ENCODE measurements at places on chromosomes 11 and 22. TPM values are rescaled to one million over a fixed set of nuclear protein-coding genes. Genes with fewer than 3 reads are reported as not detected.

- DNase-seq: no peak
Observed at GRCh38 chr11:110447897-110448745, 18.4 kb downstream of the FDX1 start.

The CAPN5 gene
- 5.9 TPM for total RNA-seq

The BDNF gene
- total RNA-seq: 0.09 TPM

- no peak for DNase-seq
Observed at GRCh38 chr11:129733384-129733783, 82.3 kb upstream of the TMEM45B start.

DNA sequence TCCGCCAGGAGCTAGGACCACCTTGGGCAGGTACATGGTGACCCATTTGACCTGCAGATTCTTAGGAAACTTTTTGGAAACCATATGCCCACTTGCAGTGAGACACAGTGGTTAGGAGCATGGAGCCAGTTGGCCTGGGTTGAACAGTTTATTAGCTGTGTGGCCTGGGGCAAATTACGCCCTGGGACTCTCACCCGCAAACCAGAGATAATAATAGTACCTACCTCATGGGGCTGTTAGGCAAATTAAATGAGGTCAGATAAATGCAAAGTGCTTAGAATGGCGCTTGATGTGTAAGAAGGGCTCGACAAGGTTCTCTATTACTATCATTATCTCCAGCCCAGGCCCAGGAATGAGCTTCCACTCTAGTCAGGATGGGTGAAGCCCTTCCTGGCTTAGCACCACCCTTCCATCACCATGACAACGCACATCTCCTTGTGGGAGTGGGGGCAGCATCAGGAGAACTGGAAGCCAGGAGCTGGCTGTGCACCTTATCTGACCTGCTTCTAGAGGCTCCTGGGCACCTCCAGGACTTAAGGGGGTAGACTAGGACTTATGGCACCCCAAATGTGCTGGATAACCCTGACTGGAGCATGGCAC is 5.1 kb downstream of the SYT12 start:
- no peak for DNase-seq

The C11orf42 gene
- total RNA-seq: not detected

- no peak for DNase-seq
Observed at GRCh38 chr11:35483131-35483820, 42.1 kb downstream of the PAMR1 start.

The APOBEC3C gene
- 28.1 TPM for total RNA-seq

- DNase-seq: no peak
Observed at GRCh38 chr11:83694191-83694910, 408.2 kb upstream of the CCDC90B start.

DNA sequence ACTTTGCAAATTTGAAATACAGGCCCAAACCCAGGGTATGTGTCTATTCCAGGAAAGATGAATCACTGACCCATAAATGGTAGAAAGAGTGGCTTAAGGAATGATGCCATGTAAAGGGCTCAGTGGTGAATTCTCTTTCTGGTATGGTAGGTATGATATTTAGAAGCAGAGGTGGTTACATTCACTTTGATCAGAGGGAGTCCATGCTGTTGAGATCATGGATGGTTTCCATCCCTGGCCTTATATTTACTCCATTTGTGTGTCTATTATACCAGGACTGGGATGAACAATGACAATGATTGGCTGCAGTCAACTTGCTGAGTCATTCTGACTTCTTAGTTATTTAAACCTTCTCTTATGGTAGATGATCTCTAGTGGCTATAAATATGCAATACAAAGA is 419.8 kb upstream of the LRRC4C start:
- DNase-seq: no peak

DNA sequence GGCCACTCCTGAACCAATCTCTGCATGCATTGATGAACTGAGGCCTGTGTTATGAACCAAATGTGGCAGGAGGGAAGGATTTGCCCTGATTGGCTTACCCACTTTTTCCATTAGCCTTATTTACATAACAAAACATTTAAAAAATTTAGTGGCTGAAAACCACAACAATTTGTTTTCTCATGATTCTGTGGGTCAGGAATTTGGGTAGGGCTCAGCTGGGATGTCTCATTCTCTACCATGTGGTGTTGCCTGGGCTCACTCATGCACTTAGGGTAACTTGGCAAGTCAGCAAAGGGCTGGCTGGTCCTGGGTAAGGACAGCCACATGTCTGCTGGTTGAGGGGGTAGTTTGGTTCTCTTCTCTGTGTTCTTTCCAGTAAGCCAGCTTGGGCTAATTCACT is 35.1 kb upstream of the CYP2R1 start:
- DNase-seq: no peak

DNA sequence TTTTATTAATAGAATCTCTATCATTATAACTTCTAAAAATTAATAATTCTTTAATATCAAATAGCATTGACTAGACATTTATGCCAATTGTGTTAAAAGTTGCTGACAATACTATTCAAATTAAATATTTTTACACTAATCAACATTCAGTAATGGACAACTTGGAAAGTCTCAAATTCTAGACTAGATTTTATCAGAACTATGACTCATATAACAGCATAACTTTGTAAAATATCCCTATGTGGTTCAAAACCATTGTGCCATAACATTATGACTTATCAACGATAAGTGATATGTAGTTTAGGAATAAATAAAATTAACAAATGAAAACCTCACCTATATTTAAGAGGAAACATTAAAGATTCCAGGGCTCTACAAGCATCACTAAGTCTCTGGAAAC is 291.8 kb downstream of the SBF2 start:
- no peak for DNase-seq

- no peak for DNase-seq
Observed at GRCh38 chr11:122094836-122095235, 21.2 kb downstream of the BLID start.

The MPPED2 gene
- total RNA-seq: 5.2 TPM

The NAALAD2 gene
- 2.5 TPM for total RNA-seq

- DNase-seq: no peak
Observed at GRCh38 chr11:20874358-20874757, 205.0 kb downstream of the NELL1 start.

The SCGB1C1 gene
- total RNA-seq: not detected

DNA sequence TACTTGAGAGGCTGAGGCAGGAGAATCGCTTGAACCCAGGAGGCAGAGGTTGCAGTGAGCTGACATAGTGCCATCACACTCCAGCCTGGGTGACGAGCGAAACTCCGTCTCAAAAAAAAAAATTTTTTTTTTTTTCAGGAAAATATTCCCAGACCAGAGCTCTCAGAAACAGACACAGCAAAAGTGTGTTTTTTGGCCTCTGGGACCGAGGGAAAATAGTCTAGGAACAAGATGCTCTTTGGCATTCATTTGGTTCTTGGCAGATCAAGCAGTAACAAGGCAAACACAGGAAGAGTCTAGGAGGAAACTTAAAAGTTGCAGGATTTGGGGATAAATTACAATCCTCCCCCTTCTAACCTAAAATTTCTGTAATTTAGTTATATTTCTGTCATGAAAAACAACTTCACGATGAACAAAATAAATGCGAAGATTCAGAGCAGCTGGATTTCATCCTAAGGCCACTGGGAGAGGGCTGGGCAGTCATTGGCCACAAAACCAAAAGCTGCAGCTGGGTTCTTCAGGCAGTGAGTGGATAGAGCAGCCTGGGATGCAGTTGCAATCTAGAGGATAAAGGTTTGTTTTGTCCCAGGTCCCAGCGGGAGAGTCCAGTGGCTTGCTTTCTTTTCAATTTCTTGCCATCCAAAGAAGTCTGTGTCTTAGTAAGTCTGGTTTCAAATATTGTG is 19.7 kb downstream of the ATG16L2 start:
- DNase-seq: no peak

DNA sequence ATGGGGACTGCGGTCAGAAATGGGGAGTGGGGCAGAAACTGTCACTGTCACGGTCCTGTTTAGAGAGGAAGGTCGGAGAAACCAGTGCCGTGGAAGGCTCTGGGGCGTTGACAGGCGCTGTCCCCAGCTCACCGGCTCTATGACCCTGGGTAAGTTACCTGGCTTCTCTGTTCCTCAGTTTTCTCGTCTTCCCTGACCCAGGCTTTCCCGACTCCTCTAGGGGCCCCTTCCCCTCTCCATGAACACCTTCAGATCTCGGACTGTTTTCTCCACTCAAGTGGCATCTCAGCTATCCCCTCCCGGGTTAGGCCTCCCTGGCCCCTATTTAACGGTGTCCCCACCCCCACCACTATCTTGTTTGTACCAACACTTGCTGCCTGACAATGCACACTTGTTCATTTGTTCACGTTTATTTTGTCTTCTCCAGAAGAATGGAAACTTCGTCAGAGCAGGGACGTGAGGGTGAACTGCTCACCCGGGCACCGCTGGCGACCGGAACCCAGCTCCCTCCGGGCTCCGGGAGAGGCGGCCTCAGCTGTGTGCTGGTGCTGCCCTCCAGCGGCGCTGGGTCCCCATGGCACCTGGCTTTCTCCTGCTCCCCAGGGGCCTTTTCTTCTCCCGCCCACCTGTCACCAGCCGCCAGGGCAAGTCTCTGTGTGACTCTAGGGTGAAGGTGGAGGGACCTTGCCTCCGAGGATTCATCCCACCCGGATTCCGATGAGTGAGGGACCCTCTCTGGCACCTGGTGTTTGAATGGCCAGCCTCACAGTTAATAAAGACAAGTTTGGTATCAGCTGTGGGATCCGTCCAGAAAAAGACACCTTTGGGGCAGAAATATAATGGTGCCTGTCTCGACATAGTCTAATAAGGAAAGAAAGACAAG is 33.1 kb upstream of the SLC35C1 start:
- DNase-seq: peak; percentile 90

The PHLDA2 gene
- 2.2 TPM for total RNA-seq

DNA sequence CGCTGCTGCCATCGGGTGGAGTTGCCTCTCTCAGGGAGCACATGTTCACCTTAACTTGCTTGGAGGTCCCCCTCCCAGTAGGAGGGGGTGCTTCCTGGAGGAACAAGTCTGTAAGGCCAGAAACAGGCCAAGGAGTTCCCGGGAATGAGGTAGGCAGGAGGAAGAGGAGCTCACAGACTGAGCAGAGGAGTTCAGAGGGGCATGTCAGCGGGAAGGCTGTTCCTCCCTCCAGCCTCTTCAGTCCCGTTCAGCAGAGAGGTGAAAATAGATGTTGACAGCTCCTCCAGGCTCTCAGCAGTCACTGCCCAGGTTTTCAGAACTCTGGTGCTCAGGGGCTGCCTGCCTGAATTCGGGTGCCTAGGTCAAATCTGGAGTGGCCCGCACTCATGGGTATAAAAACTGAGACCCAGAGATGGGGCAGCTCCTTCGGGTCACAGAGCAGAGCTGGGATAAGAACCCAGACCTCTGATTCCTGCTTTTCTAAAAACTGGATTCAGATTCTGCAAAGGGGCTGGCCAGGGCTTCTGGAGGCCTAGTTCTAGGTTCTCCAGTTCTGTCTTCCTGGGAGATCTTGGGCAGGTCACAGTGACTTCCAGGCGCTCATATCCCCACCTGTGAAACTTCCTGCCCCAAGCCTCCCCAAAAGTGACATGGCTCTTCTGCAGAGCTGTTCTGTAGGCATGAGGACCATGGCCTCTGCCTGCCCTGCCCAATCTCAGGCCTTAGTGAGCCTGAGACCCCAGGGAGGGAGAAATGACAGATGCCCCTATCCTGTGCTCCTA is 18.3 kb downstream of the ATG16L2 start:
- no peak for DNase-seq

The HMOX1 gene
- 16.0 TPM for total RNA-seq

The CYP2R1 gene
- 7.8 TPM for total RNA-seq

DNA sequence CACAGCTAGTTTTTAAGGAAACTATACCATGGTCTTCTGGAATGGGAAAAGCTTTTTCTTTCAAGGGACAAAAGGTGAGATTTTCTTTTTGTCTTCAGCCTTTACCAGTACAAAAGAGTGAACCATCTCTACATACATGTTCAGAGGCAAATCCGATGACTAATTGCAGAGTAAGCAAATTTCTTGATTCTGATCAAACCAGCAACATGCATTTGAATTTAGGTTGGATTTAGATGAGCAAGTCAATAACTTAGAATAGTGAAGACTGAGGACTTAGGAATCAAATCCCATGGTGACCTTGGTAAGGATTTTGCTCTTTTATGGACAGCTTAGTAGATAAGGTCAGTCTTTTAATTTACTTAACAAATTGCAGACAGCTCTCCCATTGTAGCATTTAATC is 65.9 kb upstream of the BLID start:
- no peak for DNase-seq

The BCO2 gene
- 92.2 TPM for total RNA-seq

Measured in left cardiac atrium (tissue), 4 donors.